ENCODE measurements at places on chromosomes 6 and 20.

- no peak for DNase-seq
Observed at GRCh38 chr6:76584121-76584520, 511.7 kb upstream of the IMPG1 start.

- DNase-seq = peak; percentile 96
Observed at GRCh38 chr20:61387204-61387953, 135.3 kb downstream of the CDH4 start.

GRCh38 chr6:112370946-112371345 is 23.8 kb downstream of the RFPL4B start:
- no peak for DNase-seq

- DNase-seq = no peak
Observed at GRCh38 chr6:170072246-170072645, 218.6 kb downstream of the DLL1 start.

GRCh38 chr20:35215066-35215956 is 11.2 kb upstream of the MMP24 start:
- peak; percentile 14 for DNase-seq

DNA sequence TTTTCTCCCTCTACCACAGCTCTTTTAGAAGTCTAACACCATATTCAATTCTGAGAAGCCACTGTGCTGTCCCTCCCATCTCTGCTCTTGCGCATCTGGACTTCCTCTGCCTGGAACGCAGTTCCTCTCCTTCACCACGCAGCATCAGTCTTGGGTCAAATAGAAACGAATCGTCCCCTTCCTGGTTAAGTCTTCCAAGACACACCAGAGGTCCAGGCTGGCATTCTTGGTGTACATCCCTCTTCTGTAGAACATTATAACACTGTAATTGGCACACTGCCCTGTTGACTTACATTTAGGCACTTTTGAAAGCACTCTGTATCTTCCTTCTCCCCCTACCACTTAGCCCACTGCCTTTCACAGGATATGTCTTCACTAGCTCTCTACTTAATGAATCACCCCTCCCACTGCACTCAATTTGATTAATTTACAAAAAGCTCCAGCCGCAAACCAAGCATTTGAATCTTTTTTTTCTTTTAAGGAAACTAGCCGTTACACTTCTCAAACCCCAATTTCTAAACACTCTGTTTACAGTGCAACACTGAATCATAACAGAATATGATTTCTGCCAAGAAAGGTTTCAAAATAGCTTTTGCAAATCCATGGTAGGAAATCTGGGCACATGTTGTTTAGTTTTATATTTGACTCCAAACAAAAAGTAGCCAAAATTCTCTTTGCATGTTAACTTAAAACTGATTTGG is 140.8 kb upstream of the CARMIL1 start:
- peak; percentile 80 for DNase-seq

GRCh38 chr6:65633501-65633900 is 73.5 kb downstream of the EYS start:
- DNase-seq = no peak

GRCh38 chr6:36598739-36599318 is 4.7 kb downstream of the SRSF3 start:
- DNase-seq = no peak

- DNase-seq = no peak
Observed at GRCh38 chr6:158356586-158357546, 44.6 kb downstream of the TULP4 start.

- peak; percentile 83 for DNase-seq
Observed at GRCh38 chr6:89117211-89118108, at the start of gene SRSF12. SRSF12 (minus strand) TSS chr6:89118071; CDS start chr6:89117887, 184 bp downstream.

- DNase-seq = no peak
Observed at GRCh38 chr6:39208223-39208739, 21.0 kb downstream of the KCNK5 start.

DNA sequence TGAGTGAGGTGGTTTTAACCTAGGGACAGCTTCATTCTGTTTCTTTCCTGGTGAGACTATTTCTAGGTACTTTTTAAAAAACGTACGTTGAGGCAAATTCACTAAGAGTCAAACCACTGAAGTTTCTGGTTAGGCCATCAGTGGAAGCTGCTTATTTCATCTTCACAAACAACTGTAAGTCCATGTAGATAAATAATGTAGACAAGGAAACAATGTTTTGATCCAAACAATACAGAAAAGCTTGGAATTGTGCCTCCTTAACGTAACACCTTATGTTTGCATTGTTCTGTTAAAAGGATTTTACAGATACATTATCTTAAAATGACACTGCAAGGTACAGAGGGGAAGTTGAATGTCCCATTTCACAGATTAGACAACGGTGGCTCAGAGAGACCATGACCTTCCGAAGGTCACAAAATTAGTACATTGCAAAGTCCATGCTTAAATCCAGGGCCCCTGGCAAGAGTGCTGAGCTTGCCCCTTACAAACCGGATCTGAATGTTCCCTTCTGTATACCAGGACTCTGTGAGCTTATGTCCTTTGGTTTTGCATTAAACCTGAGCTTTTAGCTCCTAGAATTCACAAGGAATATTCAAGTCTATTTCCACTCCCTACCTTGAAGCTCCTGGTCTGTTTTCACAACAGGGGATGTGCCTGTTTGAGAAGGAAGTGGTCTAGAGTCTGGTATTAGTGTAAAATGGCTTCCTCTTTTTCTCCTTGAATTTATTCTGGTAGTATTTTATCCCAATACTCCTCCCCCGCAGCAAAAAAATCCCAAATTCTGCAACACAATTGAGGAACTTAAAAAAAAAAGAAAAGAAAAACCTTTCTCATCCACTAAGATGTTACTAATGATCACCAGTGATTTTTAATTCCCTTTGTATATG is 28.9 kb upstream of the ZNF217 start:
- no peak for DNase-seq

GRCh38 chr6:2439632-2440031 is 194.2 kb upstream of the GMDS start:
- no peak for DNase-seq

GRCh38 chr6:18161431-18161830 is 6.2 kb downstream of the KDM1B start:
- no peak for DNase-seq

GRCh38 chr6:153150371-153150751 is 19.3 kb upstream of the RGS17 start:
- DNase-seq = no peak

DNA sequence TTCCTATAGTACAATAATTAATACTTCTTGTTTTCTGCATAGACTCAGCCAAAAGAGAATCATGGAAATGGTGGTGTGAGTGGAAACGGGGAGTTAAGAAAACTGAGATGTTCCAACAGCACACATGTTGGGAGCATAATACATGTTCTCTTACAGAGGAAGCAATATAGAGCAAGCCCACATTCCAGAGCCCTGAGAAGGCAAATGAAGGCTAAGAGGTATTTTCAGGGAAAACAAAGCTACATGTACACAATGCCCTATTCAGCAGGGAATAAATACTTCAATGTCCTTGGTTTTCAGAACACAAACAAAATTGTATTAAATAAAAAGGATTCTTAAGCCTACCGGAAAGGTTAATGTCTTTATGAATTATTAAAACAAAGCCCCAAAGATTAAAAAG is 35.1 kb upstream of the SMIM8 start:
- DNase-seq = no peak

DNA sequence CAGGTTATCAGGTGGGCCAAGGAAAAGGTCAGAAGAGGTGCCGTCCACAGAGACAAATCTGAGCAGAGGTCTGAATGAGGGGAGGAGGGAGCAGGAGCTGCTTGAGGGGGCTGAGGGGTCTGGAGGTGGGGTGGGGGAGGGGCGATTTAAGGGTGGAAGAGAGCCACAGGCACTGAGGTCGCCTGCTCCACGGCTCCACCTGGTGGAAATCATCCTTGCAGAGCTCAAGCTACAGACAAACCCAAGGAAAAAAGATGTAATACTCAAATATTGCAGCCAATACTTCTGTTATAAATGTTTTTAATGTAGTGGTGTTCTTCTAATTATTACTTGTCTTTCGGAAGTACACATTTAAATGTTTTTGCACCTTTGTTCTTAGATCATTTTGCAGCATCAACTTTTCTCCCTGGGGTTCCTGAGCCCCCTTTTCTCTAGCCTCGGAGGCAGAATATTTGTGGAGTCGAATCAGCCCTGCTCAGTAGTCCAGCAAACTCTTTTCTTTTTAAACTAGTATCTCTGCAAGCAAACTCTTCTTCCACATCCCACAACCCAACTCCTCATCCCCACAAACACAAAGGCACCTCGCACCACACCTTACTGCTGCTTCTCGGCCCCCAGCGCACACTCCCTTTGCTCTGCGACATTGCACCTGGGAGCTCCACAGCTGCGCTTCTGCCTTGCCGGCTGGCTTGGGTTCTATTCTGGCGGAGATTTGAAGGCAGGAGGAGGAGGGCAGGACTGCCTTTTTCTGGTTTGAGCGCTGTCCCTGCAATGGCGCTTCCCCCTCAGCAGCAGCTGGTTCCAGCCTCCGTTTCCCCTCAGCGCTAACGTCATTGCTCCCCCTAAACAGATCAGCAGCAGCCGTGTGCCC is 51.0 kb upstream of the TFAP2A start:
- DNase-seq = peak; percentile 59

- DNase-seq = no peak
Observed at GRCh38 chr6:4394786-4395185, 259.4 kb upstream of the ECI2 start.

- DNase-seq = peak; percentile 25
Observed at GRCh38 chr6:105389543-105389942, 13.3 kb downstream of the PREP start.

- DNase-seq = no peak
Observed at GRCh38 chr6:159914565-159914923, 23.8 kb downstream of the MAS1 start.

- no peak for DNase-seq
Observed at GRCh38 chr20:53891306-53891894, 179.0 kb downstream of the BCAS1 start.

DNA sequence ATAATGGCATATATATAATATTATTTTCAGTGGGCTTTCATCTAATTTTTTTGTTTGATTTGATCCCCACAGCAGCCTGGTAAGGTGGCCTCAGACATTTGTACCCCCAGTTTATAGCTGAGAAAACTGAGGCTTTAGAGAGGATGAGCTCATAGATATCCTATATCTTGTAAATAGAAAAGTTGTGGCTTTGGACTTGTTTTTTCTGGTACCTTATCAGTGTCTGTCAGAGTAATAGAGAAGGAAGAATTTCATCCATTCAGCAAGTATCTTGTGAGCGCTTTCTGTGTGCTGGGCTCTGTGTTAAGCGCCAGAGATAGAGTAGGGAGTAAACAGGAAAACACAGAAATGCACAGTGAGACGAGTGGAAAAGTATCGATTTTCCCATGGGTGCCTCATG is 27.9 kb downstream of the TAF11 start:
- DNase-seq = no peak

DNA sequence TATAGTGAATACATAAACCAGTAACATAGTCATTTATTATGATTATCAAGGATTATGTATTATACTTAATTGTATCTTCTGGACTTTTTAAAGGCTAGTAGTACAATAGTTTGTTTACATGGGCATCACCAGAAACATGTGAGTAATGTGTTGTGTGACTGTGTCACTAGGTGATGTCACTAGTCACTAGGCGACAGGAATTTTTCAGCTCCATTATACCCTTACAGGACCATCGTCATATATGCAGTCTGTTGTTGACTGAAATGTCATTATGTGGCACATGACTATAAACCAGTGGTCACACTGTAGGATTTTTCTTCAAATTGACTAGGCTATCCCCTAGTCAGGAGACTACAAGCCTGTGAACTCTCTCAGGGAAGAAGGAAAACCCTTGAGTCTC is 86.5 kb upstream of the CENPW start:
- DNase-seq = no peak

GRCh38 chr6:107246972-107247615 is 131.8 kb upstream of the BEND3 start:
- no peak for DNase-seq

GRCh38 chr20:49446808-49447207 is 35.7 kb downstream of the KCNB1 start:
- DNase-seq = no peak

DNA sequence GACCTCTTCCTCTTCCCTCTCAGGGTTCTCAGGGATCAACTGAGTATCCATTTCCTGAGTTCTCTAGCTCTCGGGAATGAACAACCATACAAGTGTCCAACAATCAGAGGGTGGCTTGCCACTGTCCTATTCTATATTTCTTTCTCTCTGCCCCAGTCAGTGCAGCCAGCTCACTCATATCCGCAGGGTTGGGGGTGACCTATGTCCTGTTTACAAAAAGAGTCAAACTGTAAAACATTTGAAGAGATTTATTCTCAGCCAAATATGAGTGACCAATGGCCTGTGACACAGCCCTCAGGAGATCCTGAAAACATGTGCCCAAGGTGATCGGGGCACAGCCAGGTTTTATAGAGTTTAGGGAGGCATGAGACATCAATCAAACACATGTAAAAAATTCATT is 10.8 kb upstream of the BTN3A2 start:
- DNase-seq = no peak

- no peak for DNase-seq
Observed at GRCh38 chr20:62335532-62335931, 31.6 kb downstream of the LAMA5 start.

DNA sequence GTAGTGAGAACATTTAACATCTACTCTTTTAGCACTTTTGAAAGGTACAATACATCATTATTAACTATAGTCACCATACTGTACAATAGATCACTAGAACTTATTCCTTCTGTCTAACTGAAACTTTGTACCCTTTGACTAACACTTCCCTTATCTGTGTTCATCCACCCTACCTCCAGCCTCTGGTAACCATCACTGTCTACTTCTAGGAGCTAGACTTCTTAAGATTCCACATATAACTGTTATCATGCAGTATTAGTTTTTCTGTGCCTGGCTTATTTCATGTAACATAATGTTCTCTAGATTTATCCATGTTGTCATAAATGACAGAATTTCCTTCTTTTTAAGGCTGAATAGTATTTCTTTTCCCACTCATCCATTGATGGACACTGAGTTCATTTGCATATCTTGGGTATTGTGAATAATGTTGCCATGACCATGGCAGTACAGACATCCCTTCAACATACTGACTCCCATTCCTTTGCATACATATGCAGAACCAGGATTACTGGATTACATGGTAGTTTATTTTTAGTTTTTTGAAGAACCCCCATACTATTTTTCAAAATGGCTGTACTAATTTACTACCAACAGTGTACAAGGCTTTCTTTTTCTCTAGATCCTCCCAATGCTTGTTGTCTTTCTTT is 135.7 kb downstream of the MOXD1 start:
- DNase-seq = no peak

GRCh38 chr6:19734061-19734460 is 103.1 kb upstream of the ID4 start:
- no peak for DNase-seq

- no peak for DNase-seq
Observed at GRCh38 chr6:16658348-16659034, 102.8 kb downstream of the ATXN1 start.

GRCh38 chr20:49859011-49859410 is 46.4 kb downstream of the SLC9A8 start:
- DNase-seq = no peak
